ENCODE measurements at places on chromosomes 1 and 21. TPM values are rescaled to one million over a fixed set of nuclear protein-coding genes. Genes with fewer than 3 reads are reported as not detected.

The ABCA4 gene
- total RNA-seq = 4.8 TPM

The GORAB gene
- total RNA-seq = 11.3 TPM

The HES3 gene
- not detected for total RNA-seq

The FAM72C gene
- 4.1 TPM for total RNA-seq

The NBPF4 gene
- 4.4 TPM for total RNA-seq
